ENCODE measurements at places on chromosomes 6 and 20.
A peak's percentile ranks its signal among the peaks of the same experiment; 100 is the strongest.

GRCh38 chr6:28425944-28426541 is 17.2 kb downstream of the ZSCAN23 start:
- DNase-seq, result no peak

GRCh38 chr6:83467620-83468036 is 36.8 kb upstream of the ME1 start:
- DNase-seq, result no peak

DNA sequence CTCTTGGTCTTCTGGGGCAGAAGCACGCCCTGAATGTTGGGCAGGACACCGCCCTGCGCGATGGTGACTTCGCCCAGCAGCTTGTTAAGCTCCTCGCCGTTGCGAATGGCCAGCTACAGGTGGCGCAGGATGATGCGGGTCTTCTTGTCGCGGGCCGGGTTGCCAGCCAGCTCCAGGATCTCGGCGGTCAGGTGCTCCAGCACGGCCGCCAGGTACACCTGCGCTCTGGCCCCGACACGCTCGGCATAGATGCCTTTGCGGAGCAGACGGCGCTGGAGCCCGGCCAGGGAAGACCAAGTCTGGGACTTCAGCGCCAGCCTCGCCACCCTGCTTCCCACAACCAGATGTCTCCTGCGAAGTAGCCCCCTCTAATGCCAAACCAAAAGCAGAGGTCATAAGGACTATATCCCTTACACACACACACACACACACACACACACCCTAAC is 8.0 kb upstream of the SLC17A3 start:
- DNase-seq, result no peak

GRCh38 chr6:154650351-154650750 is 82.9 kb upstream of the SCAF8 start:
- no peak for DNase-seq

DNA sequence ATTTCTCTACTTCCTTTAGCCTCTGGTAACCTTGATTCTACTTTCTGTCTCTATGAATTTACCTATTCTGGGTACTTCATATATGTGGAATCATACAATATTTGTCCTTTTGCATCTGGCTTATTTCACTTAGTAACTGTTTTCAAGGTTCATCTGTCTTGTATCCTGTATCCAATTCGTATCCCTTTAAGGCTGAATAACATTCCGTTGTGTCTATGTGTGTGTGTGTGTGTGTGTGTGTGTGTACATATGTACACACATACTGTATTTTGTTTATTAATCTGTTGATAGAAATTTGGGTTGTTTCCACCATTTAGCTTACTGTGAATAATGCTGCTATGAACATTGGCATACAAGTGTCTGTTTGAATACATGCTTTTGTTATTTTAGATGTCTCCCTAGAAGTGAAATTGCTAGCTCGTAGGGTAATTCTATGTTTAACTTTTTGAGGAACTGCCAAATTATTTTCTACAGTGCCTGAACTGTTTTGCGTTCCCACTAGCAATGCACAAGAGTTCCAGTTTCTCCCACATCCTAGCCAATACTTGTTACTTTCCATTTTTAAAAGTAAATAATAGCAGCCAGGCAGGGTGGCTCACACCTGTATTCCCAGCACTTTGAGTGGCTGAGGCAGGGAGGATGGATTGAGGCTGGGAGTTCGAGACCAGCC is 17.7 kb downstream of the SENP6 start:
- DNase-seq, result no peak

- no peak for DNase-seq
These were observed 18.5 kb downstream of the CD2AP start for GRCh38 chr6:47495954-47496545.

GRCh38 chr20:48785801-48786200 is 42.0 kb downstream of the PREX1 start:
- DNase-seq, result no peak

DNA sequence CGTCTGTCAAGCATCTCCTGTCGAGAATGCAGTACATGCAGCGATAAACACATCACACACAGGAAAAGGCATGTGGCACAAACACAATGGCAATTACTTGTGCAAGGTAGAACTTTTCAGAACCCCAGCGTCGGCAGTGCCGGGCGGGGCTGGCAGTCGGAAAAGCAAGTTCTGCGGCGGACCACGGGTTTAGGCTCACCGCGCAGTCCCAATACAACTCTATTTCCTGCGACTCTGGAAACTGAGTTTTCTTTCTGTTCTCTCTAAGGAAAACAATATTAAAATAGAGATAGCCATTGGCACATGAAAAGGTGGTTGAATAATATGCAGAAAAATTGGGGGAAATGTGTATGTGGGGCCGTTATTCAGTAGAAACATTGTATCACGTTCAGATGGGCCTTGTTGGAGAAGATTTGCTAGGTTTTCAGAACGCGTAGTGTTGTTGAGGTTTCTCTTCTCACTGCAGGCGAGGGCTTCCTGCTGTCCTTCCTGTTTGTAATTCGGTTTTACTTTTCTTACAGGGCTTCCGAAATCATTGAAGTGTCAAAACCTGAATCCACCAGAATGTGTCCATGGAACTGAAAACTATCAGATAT is 369.5 kb downstream of the THBS2 start:
- no peak for DNase-seq

DNA sequence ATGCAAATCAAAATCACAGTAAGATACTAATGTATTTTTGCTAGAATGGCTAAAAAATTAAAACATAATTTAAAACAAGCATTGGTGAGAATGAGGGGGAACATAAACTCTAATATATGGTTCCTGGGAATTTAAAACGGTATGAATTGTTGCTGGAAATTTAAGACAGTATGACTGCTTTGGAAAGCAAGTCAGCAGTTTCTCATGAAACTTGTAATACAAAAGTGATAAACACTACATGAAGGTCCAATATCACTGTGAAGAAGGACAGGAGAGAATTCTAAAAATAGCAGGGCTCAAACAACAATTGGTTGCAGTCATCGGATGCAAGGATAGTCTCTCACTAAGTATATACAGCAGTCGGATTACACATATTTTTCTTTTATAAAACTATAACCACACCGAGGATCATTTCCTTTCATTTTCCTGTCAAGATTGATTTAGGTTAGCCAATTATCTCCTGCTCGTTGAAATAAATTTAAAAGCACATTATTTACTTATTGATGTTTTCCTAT is 18.5 kb upstream of the PRSS16 start:
- DNase-seq, result no peak

DNA sequence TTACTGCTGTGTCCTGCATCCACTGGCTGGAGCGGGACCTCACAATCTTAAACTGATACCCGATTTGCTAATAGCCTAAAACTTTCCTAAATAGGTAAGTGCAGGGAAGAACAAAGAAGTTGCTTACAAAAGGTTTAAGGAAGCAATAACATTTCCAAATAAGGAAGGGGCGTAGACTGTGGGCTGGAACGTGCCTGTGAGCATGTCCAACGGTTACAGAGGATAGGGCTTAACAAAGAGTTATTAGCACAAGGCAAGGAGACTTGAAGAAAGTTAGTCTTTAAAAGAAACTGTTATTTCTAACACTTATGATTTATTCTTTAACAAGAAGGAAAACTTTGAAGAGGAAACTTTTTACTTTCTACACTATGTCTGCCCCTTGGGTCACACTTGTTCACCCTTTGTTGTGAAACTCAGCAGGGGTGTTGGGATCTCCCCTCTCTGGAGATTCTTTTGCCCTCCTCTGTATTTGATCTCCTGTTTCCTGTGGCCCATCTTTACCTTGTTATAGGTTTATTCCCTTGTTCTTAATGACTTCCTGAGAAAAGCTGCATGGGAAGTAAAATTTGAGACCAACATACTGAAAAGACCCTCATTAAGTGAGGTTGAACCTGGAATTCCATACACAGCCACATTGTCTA is 28.7 kb downstream of the KAT14 start:
- DNase-seq, result no peak

DNA sequence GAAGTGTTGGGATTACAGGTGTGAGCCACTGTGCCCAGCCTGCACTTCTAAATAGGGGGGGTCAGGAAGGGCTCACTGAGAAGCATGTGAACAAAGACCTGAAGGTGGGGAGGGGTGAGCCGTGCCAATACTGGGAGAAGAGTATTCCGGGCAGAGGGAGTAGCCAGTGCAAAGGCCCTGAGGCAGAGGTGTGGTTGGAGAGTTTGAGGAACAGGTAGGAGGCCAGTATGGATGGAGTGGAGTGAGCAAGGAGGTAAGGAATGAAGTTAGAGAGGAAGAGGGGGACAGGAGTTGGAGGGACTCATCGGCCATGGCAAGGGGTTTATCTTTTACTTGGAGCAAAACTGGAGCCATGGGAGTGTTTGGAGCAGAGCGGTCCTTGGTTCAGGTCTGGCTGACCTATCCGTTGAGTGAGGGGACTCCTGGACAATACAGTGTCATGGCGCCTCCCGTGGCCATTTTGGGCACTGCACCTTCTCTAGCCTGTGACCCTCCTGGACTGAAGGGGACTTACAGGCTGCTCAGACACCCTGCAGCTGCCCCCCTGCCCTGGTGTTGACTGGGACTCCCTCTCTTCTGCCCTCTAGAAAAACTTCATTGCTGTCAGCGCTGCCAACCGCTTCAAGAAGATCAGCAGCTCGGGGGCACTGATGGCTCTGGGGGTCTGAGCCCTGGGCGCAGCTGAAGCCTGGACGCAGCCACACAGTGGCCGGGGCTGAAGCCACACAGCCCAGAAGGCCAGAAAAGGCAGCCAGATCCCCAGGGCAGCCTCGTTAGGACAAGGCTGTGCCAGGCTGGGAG is 12.1 kb downstream of the FOXS1 start:
- DNase-seq, result peak; percentile 50

DNA sequence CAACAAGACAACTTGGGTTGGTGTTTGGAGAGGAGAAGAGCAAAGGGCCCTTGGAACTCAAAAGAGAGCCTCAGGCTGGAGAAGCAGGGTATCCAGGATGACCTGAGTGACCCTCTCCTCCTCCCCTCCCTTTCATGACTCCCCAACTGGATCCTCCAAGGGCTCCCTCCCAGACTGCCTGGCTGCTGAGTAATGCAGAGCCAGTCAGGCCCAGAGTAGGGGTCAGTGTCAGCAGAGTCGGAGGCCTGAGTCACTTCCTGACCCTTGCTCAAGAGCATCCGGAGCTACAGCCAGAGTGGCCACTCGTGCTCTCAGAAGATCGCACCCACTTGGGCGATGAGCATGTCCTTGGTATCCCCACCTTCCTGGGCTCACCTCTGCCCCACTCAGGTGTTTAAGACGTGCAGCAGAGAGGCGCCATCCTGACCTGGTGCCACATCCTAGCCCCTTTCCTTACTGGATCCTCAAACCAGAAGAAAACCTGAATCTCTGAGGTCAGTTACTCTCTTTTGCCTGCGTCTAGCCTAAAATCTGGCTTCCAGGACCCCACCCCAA is 2.8 kb upstream of the MAPK13 start:
- peak; percentile 92 for DNase-seq

DNA sequence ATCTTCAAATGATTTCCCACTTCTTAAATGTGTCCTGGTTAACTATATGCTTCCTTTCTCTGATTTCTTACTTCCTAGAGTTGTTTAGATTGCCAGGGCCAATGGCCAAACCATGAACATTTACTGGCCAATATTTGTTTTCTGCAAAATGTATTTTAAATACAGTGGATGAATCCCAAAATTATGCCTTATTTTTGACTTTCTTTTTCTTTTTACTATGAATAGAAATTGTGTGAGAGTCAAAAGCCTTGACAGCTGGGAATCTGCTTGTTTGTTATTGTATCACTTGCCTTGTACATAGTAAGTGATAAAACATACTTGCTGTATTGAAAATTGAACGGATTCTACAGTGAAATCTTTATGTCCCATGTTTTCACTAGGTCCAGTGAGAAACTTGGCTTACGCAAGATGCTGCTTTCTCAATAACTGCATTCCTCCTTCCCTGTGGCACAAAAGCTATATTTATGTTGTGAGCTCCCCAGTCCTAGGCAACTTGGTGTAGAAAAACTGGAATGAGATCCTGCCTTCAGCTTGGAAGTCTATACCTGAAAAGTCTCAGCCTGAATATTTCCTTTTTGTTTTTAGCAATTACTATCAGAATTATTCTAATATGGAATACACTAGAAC is 295.2 kb downstream of the EPHA7 start:
- no peak for DNase-seq

GRCh38 chr6:3624250-3625136 is 127.0 kb downstream of the PXDC1 start:
- no peak for DNase-seq

GRCh38 chr6:15744818-15745402 is 82.1 kb upstream of the DTNBP1 start:
- DNase-seq, result no peak

GRCh38 chr20:4511776-4512175 is 209.9 kb upstream of the PRND start:
- DNase-seq, result no peak

- DNase-seq, result no peak
These were observed 18.1 kb downstream of the EIF2S2 start for GRCh38 chr20:34093895-34094294.

DNA sequence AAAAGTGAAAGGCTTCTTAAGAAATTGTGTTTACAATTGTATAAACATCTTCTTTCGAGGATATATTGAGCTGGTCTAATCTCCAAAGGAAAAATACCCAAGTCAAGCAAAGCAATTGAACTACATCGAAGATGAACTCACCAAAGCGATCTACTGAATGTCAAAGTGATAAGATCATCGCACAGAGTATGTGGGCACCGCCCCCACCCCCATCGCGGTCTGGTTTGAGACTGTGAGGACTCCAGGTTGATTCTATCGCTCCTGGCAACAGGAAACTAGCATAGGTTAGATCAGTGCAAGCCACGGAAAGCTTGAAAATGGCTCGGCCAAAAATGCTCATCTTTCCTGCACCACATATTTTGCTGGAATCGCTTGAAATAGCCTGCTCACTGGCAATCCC is 133.2 kb upstream of the RPS6KA2 start:
- no peak for DNase-seq

- no peak for DNase-seq
These were observed 502.1 kb downstream of the PKHD1 start for GRCh38 chr6:51585264-51585663.

All from EH (cell line).